ENCODE measurements at places on chromosomes 6 and 20.
A peak's percentile ranks its signal among the peaks of the same experiment; 100 is the strongest.

GRCh38 chr6:220312-220711 lies 72.0 kb upstream of the DUSP22 start:
- no peak for DNase-seq

GRCh38 chr6:104574135-104574750 lies 285.5 kb downstream of the HACE1 start:
- DNase-seq: no peak

GRCh38 chr20:32603046-32603726 lies 18.1 kb upstream of the NOL4L start:
- DNase-seq: no peak

GRCh38 chr6:35258858-35259193 lies 709 bp upstream of the ZNF76 start:
- peak; percentile 85 for DNase-seq

DNA sequence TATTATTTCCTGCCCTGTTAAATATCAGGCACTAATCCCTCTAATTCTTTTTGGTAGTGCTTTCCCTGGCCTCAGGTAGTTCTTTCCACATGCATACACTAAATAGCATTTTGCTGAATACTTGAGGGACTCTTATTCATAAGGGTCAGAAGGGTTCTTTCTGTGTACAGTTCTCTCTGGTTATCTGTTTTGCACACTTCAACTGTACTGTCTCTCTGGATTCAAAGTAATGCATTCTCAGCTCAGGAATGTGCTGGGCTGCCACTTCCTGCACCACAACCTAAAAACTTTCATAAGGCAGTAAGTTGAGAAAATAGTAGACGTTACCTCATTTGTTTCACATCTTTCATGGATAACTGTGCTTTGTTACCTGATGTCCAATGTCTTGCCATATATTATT lies 32.1 kb downstream of the C6orf141 start:
- no peak for DNase-seq

GRCh38 chr6:52390361-52390727 lies 28.4 kb downstream of the PAQR8 start:
- no peak for DNase-seq

DNA sequence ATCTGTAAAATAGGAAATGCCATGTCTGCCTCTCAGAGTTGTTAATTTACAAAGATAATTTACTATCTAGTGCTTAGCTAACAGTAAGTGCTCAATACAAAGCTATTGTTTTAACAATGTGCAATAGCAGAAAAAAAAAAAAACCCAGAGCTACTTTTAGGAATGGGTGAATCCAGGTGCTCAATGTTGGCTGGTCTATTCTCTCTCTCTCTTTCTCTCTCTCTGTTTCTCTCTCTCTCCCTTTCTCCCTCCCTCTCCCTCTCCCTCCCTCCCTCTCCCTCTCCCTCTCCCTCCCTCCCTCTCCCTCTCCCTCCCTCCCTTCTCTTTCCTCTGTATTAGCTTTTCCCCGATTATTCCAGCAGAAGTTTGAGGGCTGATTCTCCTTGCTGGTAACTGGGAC lies 14.0 kb downstream of the PDRG1 start:
- no peak for DNase-seq

DNA sequence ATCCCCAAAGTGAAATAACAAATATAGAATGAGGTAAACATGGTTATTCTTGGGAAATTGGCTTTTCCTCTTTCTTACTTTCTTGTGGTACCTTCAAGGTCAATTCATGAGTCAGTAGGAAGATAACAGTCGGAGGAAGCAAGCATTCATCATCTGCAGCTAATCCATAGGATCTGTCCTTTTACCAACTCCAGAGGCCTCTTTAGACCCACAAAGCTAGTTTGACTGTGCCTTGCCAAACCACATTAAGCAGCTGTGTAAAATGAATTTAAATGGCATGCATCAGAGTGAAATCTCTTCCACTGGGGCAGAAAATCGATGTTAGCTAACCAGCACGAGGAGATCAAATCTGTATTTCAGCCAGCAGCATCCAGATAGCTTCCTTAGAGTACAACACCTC lies 171.3 kb downstream of the TMEM242 start:
- DNase-seq: no peak

- no peak for DNase-seq
Observed at GRCh38 chr6:135250751-135251497, 69.8 kb downstream of the MYB start.

DNA sequence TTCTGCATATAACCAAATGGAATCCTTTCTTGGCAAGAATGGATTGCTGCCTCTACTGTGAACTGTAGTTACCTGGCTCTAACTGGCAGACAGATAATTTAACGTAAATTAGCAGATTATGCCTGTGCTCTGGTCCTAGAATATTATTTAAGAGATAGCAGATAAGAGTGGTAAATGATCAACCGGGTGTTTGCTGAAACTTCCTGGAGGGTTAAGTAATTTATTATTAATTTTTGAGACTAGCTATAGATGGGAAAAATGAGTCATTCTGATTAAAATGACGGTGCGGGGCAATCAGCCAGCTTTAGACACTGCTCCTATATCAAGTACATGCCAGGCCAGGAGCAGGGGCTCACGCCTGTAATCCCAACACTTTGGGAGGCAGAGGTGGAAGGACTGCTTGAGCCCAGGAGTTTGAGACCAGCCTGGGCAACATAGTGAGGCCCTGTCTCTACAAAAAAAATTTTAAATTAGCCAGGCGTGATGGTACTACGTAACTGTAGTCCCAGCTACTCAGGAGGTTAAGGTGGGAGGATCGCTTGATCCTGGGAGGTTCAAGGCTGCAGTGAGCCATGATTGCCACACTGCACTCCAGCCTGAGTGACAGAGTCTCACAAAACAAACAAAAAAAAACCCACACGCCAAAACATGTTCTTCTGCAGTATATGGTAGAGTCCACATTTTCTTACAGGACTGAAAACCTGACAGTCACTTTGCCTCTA lies 22.6 kb downstream of the B4GALT5 start:
- DNase-seq: no peak

- DNase-seq: peak; percentile 88
Observed at GRCh38 chr6:26122402-26122792, 35.2 kb downstream of the HFE start.

- no peak for DNase-seq
Observed at GRCh38 chr6:106300020-106300780, 25.4 kb downstream of the ATG5 start.

- DNase-seq: no peak
Observed at GRCh38 chr6:169119669-169120068, 134.0 kb downstream of the THBS2 start.

GRCh38 chr6:7617801-7618764 lies 28.1 kb downstream of the SNRNP48 start:
- DNase-seq: no peak

GRCh38 chr20:22470620-22471026 lies 113.7 kb downstream of the FOXA2 start:
- DNase-seq: no peak

DNA sequence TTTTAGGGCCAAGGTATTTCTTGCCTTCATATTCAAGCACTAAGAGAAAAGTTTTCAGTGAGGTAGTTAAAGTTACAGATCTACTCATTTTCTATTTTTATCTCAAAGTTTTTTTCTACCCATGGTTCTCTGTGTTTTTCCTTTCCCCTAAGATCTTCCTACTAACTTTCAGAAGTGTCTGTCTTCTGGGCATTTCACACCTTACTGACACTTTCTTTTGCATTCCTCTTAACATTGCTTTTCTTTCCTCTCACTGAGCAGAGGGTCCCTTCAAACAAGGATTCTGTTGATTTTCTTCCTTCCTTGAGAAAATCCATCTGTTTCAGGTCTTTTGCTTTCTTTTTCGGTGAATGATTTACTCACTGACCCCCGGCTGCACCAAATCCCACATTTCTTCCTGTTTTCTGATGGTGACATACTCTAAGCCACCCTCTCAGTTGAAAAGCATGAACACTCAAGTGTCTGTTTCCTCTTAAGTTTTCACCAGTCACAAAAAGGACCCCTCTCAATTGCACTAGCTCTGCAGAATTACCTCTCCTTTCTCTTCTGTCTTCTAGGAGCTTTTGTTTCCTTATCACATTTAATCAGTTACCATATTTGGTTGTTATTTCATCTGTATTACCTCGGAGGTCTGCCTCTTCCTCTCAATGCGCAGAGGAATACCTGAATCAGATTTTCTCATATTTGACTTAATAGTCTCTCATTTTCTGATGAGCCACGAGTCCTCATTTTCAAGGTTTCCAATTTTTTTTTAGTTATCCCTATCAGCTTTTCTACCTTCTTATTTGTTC lies 73.5 kb upstream of the RNF217 start:
- no peak for DNase-seq

DNA sequence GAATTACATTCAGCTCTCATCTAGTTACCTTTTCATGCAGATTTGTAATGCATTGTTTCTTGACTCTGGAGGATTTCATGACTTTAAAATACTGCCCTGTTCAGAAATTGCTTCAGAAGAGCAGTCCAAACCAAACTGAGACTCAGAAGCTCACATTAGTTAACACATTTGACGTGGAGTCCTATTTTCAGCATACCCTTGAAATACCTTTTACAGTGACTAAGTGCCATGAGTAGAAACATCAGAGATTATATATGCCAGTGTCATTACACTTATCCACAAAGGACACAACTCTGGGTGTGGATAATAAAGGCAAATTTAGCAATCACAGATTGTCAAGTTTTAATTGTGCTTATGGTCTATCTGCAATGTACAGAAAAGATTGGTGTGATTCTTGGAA lies 459.6 kb downstream of the FRK start:
- no peak for DNase-seq

- peak; percentile 54 for DNase-seq
Observed at GRCh38 chr6:41935685-41936072, 5.9 kb downstream of the CCND3 start.

DNA sequence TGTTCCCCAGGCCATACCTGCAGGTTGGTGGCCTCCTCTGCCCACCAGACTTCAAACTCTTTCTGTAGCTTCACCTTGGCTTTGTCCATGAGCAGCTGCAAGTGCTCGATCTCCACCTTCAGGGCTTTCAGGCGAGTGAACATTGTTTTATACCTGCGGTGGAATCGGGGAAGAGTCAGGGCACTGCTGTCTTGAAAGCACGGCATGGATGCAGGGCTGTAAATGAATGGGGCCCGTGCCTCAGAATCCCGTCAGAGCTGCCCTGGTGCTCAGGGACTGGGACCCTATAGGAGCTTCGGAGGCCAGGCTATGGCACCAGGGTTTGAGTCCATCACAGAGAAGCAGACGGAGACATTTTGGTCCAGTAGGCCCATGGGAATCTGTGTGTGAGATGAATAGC lies 37.9 kb upstream of the KCNK16 start:
- no peak for DNase-seq

DNA sequence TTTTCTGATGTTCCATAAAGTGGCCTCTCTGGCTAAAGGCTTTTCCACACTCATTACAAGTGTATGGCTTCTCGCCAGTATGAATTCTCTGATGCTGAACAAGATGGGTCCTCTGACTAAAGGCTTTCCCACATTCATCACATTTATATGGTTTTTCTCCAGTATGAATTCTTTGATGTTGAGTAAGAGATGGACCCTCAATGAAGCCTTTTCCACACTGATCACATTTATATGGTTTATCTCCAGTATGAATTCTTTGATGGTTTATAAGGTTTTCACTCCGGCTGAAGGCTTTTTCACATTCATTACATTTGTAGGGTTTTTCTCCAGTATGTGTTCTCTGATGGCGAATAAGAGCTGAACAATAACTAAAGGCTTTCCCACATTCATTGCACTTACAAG lies 20.4 kb downstream of the ZNF184 start:
- DNase-seq: no peak

- DNase-seq: no peak
Observed at GRCh38 chr20:39825950-39826349, 863.1 kb downstream of the MAFB start.

GRCh38 chr6:154488802-154489437 lies 21.6 kb downstream of the CNKSR3 start:
- no peak for DNase-seq

DNA sequence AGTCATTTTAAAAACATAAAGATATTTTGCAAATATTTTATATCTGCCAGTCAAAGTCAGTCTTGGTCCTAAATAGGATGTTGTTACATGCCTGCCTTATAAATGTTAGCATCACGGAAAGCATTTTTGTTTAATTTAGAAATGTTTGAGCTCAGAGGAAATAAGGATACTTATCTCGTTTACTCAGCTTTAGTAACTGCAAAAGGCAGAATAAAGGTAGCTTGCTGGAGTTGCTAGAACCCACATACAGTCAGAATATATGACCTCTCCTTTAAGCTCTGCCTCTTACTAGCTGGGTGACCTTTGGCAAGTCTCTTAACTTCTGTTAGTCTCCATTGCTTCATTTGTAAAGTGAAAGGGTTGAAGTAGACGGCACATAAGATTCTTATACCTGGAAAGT lies 867.3 kb downstream of the KIF16B start:
- no peak for DNase-seq

- DNase-seq: no peak
Observed at GRCh38 chr20:36421641-36422040, 115.5 kb downstream of the DLGAP4 start.

DNA sequence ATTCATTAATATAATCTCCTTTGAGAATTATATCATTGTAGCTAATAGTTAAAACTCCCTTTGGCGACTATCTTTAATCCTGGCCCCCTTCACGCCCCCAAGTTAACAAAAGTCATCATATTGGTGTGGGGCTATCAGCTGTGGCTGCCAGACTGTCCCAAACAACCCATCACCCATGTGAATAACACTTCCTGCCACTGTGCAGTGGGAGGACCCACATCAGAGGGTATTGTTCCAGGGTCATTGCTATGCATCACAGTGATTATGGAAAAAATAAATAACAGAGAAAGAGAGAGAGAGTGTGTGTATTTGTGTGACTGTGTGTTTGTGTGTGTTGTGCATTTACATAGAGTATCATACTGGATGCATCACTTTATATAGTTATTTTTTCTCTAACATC lies 39.3 kb upstream of the TENT5A start:
- no peak for DNase-seq

DNA sequence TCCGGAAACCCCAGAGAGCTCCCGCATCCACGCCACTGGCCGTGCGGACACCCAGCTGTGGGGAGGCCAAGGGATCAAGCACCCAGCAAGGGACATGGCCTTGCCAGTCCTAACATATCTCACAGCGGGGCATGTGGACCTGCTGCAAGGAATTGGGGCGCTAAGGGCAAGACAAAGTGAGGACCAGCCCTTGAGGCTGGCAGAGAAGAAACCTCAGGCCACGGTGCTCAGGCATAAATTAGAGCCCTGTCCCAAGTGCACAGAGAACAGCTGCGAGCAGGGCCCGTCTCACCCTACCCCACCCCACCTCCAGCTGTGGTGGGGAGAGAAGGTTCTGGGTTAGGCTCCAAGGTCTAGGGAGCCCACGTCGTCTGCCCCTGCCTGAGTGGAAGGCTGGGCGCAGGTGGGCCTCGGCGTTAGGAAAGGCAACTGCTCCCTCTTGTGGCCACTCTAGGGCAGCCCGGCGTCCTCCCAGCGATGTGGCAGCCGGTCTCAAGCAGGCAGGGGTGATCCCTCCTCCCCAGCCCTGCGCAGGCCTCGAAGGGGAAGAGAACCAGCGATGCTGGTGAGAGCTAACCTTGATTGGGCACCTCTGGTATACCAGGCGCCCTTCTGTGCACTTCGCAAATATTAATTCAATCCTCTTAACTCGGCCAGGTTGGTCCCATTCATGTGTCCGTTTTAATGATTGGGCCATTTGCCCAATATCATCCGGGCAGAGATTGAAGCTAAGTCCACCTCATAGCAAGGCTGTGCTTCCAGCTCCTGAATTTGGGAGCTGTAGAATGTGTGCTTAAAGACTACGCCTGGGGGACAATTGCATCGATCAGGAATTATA lies 235.8 kb downstream of the NFATC2 start:
- peak; percentile 86 for DNase-seq

- DNase-seq: no peak
Observed at GRCh38 chr20:3309226-3309625, 70.2 kb upstream of the SLC4A11 start.

- no peak for DNase-seq
Observed at GRCh38 chr20:2295886-2296515, at the start of gene TGM3. Gene TGM3 (plus strand): TSS chr20:2296001. CDS start chr20:2296064, 63 bp downstream.

- DNase-seq: no peak
Observed at GRCh38 chr6:20409427-20409971, 7.8 kb downstream of the E2F3 start.
